ENCODE measurements at places on chromosomes 11 and 22.
A peak's percentile ranks its signal among the peaks of the same experiment; 100 is the strongest.

- peak; percentile 17 for DNase-seq
Observed at GRCh38 chr11:60905551-60906113, 753 bp downstream of the PRPF19 start.

- no peak for DNase-seq
Observed at GRCh38 chr11:88619656-88620385, 282.3 kb upstream of the CTSC start.

DNA sequence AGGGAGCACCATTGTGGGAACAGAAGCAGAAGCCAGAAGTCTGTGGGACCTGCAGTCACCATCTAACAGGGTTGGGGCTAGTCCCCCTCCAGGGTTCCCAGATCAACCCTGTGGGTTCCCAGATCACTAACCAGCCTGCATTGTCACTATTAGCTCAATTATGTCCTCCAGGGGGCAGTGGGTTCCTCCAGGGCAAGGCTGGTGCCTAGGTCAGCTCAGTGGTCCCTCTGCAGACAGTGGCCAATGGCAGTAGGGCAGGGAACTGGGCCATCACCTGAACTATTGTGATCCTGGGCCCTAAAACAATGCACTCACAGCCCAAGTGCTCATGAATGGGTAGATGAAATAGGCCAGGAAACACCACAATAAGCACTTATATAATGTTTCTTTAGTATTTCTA lies 18.8 kb upstream of the PRSS23 start:
- no peak for DNase-seq

DNA sequence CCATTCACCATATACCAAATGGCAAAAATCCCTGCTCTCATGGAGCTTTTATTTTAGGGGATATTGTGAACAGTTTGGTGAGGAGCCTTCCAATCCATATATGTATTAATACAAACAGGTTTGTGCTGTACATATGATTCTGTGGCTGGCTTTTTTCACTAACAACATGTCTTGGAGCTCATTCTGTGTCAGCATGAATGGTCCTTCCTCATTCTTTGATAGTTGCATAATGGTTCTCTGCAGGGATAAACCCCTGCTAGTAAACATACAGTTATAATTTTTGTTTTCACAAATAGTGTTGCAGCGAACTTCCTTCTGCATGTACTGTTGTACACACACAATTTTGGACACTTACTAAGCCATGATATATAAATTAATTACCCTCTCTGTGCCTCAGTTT lies 8.3 kb downstream of the PRR5L start:
- no peak for DNase-seq

DNA sequence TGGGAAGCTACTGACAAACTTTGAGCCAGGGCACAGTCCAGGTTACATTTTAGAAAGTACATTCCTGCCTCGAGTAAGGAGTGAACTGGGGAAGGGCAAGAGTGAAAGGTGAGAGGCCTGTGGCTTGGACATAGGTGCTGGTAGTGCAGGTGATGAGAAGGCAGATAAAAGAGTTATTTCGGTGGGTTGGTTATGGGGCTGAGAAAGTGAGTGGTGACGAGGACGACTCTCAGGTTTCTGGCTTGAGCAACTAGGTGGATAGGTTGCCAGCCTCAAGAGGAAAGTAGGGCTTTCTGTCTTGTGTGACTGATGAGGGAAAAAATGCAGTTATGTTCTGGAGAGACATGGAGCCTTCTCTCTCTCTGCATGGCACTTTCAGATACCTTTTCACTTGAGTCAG lies 3.7 kb downstream of the POLR2F start:
- DNase-seq: no peak

GRCh38 chr11:34721646-34722045 lies 100.8 kb downstream of the EHF start:
- DNase-seq: no peak

DNA sequence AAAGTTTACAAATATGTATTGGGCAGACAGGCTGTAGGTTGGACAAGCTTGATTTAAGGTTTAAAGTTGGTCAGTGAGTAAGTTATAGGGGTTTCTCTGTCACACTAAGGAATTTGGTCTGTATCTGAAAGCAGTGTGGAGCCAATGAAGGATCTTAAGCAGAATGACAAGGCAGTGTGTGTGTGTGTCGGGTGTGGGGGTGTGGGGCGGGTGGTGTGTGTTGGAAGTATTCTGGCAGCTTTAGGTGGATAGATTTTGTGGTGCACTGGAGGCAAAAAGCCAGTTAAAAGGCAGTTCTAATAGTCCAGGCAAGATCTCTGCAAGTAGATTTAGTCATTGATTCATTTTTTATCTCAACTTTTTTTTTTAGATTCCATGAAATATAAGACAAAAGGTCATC lies 1006.8 kb upstream of the CCDC90B start:
- no peak for DNase-seq

DNA sequence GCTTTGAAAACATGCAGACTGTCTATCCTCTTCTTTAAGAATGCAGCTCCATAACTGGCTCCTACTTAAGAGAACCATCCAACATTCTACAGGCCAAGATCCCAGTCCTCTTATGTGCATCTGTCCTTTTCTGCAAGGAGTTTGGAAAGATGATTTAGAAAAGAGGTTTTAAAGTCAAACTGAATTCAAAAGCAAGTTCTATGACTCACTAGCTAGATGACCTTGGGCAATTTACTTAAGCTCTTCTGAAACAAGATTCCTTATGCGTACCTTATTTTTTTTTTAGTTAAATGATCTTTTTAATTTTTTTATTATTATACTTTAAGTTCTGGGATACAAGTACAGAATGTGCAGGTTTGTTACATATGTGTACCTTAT lies 29.2 kb downstream of the GUCY1A2 start:
- DNase-seq: no peak

GRCh38 chr11:813456-814096 lies 3.8 kb downstream of the RPLP2 start:
- DNase-seq: no peak

- no peak for DNase-seq
Observed at GRCh38 chr11:110011595-110011994, 81.6 kb upstream of the ZC3H12C start.

- DNase-seq: no peak
Observed at GRCh38 chr22:45799291-45799690, 127.7 kb downstream of the ATXN10 start.

DNA sequence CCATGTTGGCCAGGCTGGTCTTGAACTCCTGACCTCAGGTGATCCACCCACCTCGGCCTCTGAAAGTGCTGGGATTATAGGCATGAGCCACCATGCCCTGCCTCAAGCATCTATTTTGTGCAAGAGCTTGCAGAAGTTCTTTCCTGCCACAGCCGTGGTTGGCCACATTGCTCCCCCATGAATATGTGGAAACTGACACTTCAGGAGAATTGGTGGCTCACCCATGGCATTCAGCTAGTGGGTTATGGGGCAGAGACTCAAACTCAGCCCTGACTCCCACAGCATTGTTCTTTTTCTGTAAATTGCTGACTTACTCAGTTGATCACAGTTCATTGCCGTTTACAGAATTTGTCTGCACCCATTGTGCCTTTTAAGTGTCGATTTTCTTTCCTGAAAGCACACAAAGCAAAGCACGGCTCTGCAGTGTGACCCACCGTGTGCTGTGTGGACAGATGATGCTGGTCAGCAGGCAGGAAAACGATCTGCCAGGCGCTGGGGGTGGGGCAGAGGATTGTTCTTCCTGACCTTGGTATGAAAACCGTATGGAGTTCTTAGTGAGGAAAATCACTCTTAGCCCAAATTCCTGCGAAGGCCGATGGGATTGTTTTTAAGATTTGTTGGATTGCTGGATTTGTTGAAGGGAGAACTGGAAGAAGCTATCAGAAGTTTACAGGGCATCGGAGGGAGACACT lies 115.6 kb downstream of the PTPRJ start:
- DNase-seq: no peak

GRCh38 chr11:75339685-75340409 lies 11.6 kb downstream of the ARRB1 start:
- DNase-seq: no peak

DNA sequence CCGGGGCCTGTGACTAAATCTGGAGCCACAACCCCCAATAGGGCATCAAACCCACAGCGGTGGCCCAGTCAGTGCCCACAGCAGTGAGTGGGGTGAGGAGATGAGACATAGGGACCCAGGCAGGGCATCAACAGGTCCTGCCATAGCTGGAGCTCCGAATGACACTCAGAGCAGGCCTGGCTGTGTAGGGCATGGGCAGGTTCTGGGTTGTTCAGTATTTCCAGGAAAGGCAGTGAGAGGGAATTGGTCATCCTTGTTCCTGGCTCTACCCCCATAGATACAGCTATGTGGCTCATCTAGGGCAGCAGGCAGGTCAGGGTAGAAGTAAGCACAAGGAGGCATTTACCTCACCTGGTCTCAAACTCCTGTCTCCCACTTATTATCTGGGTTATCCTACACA lies 126.6 kb downstream of the BUD13 start:
- DNase-seq: no peak

- DNase-seq: peak; percentile 67
Observed at GRCh38 chr11:40293655-40294348, 1165.7 kb downstream of the LRRC4C start.

DNA sequence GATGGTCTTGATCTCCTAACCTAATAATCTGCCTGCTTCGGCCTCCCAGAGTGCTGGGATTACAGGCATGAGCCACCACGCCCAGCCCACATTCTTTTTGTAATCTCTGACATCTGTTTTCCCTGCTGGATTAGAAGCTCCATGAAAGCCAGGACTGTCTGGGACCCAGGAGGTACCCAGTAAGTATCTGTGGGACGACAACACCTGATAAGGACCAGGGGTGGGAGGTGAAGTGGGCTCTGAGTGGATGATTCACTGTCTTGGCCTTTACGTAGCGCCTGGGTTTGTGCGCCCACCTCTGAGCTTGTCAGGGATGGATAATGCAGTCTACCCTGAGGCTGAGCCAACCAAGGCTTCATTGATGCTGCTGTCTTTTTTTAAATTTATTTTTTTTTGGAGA lies 118.8 kb downstream of the ABTB2 start:
- DNase-seq: no peak

DNA sequence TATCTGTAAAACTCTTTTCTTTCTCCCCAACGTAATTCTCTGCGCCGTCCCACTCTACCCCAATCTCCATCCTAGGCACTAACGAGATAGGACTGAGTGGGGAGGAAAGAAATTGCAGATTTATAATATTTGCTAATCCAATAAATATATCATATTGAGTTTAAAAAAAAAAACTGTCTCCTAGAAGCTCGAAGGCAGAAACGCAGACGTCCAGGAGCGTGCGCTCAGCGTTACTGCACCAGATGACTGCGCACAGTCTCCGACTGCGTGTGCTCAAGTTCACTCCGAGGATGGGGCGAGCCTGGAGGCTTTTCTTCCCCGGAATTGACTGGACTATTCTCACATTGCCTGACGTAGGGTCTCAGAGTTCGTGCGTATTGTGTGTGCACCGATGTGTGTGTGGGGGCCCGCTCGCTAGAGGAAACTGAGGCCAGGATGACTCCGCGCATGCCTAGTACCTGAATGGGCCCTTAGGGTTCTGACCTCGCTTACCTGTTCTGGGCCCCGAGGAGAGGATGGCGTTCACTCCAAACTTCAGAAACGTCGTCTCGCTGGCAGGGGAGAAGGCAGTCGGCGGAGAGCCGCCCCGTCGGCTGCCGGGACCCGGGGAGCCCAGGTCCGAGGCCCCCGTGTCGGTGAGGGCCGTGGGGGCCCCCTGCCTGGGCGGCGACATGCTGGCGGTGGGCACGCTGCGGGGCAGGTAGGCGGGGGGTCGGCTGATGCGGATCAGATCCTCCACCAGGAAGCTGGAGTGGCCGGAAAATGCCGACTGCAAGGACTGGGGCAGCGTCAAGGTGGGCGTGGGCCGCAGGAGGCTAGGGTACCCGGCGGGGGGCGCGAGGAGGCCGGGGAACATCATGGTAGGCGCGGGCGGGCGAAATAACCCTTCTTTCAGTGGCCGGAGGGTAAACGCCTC lies 551 bp downstream of the DBX1 start:
- DNase-seq: no peak

DNA sequence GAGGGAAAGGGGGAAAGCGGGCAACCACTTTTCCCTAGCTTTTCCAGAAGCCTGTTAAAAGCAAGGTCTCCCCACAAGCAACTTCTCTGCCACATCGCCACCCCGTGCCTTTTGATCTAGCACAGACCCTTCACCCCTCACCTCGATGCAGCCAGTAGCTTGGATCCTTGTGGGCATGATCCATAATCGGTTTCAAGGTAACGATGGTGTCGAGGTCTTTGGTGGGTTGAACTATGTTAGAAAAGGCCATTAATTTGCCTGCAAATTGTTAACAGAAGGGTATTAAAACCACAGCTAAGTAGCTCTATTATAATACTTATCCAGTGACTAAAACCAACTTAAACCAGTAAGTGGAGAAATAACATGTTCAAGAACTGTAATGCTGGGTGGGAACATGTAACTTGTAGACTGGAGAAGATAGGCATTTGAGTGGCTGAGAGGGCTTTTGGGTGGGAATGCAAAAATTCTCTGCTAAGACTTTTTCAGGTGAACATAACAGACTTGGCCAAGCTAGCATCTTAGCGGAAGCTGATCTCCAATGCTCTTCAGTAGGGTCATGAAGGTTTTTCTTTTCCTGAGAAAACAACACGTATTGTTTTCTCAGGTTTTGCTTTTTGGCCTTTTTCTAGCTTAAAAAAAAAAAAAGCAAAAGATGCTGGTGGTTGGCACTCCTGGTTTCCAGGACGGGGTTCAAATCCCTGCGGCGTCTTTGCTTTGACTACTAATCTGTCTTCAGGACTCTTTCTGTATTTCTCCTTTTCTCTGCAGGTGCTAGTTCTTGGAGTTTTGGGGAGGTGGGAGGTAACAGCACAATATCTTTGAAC lies 6.8 kb downstream of the MALAT1 start:
- DNase-seq: no peak

GRCh38 chr11:68523743-68524142 lies 63.2 kb downstream of the PPP6R3 start:
- DNase-seq: no peak

GRCh38 chr11:115924744-115925567 lies 420.7 kb upstream of the CADM1 start:
- no peak for DNase-seq

GRCh38 chr22:37461961-37462360 lies 24.2 kb downstream of the MFNG start:
- DNase-seq: no peak

DNA sequence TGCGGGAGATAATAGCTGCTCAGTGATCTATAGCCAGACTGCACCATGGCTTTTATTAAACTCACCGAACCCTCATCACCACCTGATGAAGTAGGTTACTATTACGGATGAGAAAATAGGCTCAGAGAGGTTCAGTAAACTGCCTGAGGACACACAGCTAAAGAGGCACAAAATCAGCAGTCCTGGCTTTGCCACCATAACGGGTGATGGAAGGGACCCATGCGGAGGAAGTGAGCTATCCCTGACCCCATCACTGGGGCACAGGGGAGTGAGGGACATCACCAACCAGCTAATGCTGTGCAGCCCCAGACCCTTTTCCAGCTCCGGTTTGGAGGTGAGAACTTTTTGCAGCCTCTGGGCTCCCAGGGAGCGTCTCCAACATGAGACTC lies 7.3 kb upstream of the DERL3 start:
- no peak for DNase-seq

Measured in NCI-H2081 (cell line).